ENCODE measurements at places on chromosomes 3 and 15.

GRCh38 chr3:48974076-48974864 lies 15.8 kb upstream of the P4HTM start:
- no peak for DNase-seq

DNA sequence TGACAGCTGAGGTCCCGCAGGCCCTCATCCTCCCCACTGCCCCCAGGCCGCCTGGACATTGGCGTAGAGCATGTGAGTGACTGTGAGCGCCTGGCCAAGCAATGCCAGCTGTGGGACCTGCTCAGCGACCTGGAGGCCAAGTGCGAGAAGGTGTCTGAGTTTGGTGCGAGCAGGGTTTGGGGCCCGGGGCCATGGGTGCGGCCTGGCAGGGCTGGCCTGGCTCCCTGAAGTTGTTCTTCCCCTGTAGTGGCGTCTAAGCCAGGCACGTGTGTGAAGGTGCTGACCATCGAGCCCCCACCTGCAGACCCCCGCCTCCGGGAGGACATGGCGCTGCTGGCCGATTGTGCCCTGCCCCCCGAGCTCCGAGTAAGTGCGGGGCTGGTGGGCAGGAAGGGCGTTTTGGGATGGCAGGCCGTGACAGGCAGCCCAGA lies 4.2 kb downstream of the ABTB1 start:
- DNase-seq = no peak

DNA sequence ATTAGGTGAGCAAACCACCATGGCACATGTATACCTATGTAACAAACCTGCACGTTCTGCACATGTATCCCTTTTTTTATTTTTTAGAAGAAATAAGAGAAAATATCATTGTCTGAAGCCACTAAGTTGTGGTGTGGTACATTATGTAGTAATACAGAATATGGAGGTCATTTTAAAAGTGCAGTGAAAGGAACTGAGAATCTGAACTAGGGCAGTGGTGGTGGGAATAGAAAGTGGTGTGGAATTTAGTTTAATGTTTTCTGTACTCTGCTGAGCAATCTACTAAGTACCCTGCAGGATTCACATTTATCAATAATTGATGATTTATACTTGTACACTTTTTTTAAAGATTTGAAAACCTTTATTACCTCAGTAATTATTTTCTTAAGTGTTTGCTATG lies 283.5 kb downstream of the CHL1 start:
- no peak for DNase-seq

- no peak for DNase-seq
Observed at GRCh38 chr3:191915712-191916111, 454.7 kb downstream of the PYDC2 start.

DNA sequence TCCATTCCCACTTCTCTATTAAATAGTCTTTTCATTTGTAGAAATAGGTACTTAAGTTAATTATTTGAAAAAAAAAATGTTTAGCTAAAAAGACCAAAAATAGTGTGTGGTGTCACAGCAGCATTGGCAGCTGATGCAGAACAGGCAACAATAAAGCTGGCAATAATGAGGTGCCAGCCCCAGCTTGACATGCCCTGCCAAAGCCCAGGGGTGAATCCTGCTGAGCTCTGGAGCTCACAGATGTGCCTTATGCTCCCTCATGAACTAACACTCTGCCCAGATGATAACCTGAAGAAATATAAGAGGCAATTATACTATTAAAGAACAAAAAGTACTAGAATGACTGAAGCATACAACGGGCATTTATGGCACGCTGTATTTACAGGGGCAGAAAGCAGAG lies 63.8 kb downstream of the IGSF11 start:
- no peak for DNase-seq

- no peak for DNase-seq
Observed at GRCh38 chr3:153944084-153944483, 177.1 kb upstream of the ARHGEF26 start.

- peak; percentile 87 for DNase-seq
Observed at GRCh38 chr3:24680214-24680967, 185.7 kb upstream of the THRB start.

Data from hematopoietic multipotent progenitor cell treated with erythropoietin and hydrocortisone succinate and interleukin-3 and kit ligand, for 6 days (in vitro differentiated cells).